ENCODE measurements at places on chromosomes 6 and 20. TPM values are rescaled to one million over a fixed set of nuclear protein-coding genes. Genes with fewer than 3 reads are reported as not detected.
A peak's percentile ranks its signal among the peaks of the same experiment; 100 is the strongest.

Gene KCNS1
- polyA plus RNA-seq = 0.62 TPM

Gene PNLDC1
- not detected for polyA plus RNA-seq

Gene PARD6B
- 0.14 TPM for polyA plus RNA-seq

DNA sequence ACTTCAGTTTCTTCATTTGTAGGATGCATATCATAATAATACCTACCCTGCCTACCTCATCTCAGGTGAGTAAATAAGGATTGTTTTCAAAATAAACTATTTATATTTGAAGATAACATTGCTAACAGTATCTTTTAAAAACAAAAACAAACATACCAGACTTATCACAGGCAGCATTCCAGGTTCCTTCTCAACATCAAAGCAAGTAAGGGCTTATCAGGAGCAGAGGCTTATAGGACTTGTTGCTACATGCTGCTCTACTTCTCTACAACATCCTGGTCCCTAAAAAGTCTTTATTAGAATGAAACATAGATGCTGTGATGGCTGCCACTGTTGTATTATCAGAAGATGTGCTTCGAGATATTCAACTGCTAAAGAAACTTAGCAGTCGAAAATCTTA, 149.2 kb upstream of the PRDM1 start:
- no peak for DNase-seq

DNA sequence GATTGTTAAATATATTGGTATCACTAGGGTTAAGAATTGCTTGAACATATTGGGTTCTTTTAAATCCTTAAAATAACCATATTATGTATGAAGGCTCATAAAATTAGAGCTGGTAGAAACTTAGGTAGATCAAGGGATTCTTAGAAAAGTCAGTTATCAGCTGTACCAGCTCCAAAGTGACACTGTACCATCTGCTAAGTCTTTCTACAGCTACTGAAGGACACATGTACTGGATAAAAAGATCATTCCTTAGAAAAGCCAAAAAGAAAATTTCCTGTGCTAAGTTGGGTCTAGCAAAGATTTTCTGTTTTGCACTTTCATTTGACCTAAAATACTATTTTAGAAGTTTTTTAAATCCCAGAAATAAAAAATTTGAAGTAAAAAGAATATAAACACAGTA, 130.4 kb downstream of the CD164 start:
- no peak for DNase-seq

DNA sequence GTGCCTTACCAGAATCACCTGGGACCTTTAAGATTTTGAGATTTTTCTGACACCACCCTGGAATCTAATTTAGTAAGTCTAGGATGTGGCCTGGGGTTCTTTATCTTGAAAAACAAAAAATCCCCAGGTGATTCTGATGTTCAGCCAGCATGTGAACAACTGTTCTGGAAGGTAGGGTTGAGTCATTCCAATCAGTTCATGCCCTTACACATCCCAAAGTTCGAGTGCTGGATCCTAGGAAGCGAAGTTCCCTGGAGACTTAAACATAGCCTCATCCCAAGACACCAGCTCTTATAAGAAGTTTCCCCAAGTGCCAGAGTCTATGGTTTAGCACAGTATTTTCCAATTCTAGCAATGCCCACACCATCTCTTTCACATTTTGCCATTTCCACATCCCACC, 6.3 kb upstream of the TSHZ2 start:
- no peak for DNase-seq

- no peak for DNase-seq
Measured at GRCh38 chr20:55252521-55252920, 752.8 kb downstream of the CBLN4 start.

GRCh38 chr20:63661108-63661507, 3.0 kb downstream of the RTEL1 start:
- DNase-seq = no peak

GRCh38 chr6:39840781-39841180, 48.6 kb downstream of the DAAM2 start:
- no peak for DNase-seq

DNA sequence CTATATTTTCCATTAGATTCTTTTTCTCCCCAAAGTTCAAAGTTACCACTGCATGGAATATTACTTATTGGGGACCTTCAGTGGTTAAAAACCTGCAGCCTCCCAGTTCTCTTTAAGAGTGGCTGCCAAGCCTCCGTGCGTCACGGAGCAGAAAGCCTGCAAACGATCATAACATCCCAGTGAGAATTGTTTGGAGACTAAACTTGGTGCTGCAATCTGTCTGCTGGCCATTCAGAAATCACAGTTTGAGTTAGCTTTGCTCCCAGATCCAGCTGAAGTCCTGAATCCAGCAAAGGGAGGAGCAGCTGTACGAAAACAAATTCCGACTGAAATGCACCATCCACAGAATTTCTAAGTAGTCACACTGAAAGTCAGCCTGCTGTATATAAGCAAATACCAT, 213.5 kb upstream of the PDE10A start:
- peak; percentile 85 for DNase-seq

DNA sequence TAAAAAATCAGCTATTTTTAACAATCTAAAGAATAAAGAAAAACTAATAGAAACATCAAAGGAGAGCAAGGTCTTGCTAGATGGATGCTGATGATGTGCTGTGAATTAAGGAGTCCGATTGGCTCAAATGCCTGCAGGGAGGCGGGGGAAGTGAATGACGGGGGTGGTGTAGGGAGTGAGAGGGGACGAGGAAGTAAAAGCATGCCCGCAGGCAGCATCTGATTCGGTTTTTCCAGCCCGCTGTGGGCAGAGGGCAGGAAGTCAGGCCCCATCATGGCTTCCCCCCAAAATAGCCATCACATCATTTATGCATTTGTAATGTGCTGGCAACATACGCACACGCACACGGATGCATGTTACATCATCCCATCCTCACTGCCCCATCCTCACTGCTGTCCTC, 10.3 kb downstream of the RSPO4 start:
- DNase-seq = no peak

DNA sequence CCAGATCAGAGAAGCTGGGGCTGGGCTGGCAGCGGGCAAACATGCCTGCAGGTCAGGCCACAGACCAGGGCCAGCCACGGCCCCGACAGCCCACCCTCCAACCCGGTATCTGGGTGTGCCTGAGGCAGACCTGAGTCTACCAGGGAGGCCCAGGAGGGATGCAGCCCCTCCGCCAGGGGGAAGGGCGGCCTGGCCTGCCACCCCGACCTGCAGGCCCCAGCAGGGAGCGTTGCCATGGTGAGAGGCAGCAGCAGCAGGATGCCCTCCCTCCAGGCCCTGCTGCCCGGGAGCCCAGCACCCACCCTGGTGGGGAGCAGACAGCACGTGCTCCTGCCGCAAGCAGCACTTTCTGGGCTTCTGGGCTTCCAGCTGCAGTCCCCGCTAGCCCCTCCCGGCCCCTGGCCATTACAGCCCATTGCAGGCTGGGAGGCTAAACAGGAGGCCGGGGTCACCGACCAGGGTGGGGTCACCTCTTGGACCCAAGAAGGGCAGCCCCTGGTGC, 3.8 kb upstream of the EEF1A2 start:
- DNase-seq = no peak

DNA sequence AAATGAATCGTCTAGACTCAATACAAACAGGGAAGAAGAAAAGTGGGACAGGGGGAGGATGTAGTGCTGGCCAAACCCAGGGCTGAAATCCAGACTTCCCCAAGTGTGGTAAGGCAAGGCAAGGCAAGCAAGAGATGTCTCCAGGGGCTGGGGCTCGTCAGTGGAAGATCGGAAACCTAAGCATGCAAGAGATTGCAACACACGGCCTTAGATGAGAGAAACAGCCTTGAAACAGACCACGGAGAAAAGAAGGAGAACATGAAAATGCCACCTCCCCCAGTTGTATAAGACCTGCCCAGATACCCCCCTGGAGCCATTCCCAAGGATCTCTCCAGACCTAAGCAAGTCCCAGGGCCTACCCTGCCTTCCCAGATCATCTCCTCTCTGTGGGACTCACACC, 20.0 kb downstream of the VEGFA start:
- DNase-seq = no peak

- no peak for DNase-seq
Measured at GRCh38 chr6:55874316-55874715, 1.1 kb downstream of the BMP5 start.

DNA sequence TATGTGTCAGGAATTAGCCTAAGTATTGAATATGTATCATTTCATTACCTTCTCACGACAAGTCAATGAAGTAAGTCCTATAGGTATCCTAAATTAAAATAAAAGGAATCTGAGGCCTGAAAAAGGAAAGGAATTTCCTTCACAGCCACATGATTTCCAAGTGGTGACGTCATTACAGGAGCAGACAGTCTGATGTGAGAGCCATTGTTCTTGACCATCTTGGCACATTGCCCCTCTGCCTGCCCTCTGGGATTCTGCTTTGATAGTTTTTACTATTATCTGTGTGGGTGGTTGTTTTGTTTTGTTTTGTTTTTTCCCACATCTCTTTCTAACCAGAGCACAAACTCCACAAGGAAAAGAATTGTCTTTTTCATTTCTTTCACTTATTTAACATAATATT, 219.8 kb upstream of the UFL1 start:
- DNase-seq = no peak

DNA sequence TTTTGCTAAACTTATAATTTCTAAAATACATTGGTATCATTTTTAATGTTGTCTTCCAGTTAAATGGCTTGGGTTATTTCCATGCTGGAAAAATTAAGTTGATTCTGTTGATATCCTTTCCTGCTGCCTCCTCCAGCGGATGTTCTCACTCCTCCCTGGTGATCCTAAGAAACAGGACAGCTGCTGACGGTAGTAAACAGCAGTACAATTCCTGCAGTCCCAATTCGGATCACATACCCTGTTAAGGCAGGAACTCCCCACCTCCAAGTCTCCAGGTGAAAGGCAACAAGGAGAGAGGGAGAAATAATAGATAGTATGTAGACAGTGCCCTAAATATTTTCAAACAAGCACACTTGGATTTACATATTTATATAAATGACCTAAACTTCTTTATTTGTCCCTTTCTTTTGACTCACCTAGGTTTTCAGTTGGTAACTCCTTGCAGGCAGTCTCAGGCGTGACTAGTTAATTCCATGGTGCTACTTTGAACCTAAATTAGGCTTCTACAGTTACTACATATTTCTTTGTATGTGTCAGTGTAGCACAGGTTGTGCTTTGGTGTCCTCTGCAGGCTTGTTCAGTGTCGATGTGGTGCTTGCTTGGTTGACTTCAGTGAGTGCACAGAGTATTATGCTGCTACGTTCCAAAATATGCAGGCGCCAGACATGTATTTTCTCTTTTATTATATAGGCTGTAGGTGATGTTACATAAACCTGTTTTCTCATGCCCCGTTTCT, 126.0 kb downstream of the ADGRB3 start:
- no peak for DNase-seq

GRCh38 chr6:34586327-34587040, 30.4 kb upstream of the SPDEF start:
- no peak for DNase-seq

Data from IMR-90 (cell line).